NCI-H1930 (cell line): ENCODE measurements at places on chromosomes 2 and 18.

DNA sequence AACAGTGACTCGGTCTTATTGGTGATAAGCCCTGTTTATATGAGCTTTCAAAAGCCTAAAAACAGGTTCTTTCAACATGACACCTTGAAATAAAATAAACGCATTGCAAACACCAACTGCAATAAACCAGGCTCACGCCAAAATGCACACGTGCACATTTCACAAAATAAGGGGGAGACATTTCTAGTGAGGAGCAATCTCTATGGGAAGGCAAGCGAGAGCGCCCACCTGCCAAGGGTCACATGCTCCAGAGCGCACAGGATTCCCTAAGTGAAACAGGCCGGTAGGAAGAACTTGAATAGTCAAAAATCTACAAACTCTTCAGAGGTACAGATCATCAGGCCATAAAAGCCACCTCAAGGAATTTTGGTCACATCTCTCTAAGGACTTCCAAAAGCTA lies 1.9 kb downstream of the PID1 start:
- no peak for DNase-seq

DNA sequence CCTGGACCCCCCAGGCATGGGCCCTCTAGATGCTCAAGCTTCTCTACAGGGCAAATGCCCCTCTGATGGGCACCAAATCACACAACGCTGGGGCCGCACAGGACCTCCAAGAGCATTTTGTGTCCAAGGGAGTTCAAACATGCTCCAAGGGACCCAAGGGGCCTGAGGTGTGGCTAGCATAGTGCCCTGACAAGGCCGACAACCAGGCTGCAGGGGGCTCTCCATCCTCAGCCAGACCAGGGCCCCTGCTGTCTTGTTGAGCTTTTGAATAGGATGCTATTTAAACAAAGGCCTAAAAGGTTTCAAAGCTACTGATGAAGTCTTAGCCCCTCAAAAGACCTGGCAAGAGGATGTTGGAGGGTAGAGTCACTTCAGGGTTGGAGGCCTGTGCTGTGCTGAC lies 33.1 kb downstream of the EN1 start:
- DNase-seq: no peak

- DNase-seq: no peak
Measured at GRCh38 chr2:122748552-122749011, 993.1 kb downstream of the TSN start.

GRCh38 chr18:43777636-43778304 lies 500.5 kb upstream of the SYT4 start:
- no peak for DNase-seq

- no peak for DNase-seq
Measured at GRCh38 chr2:20660506-20661420, 6.2 kb upstream of the GDF7 start.

DNA sequence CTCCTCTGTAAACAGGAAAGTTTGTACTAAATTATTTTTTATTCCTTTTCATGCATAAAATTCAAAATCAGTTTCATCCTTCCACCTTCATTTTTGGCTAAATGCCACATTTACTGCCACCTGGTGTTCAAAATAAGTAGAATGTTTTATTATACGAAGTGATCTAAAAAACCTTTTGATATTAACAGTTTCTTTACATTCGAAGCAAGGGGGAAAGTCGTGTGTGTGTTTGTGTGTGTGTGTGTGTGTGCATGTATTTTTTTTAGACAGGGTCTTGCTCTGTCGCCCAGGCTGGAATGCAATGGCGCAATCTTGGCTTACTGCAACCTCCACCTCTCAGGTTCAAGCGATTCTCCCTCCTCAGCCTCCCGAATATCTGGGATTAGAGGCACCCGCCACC lies 9.0 kb upstream of the SCN9A start:
- no peak for DNase-seq

- DNase-seq: no peak
Measured at GRCh38 chr2:43057026-43057741, 169.2 kb downstream of the ZFP36L2 start.

DNA sequence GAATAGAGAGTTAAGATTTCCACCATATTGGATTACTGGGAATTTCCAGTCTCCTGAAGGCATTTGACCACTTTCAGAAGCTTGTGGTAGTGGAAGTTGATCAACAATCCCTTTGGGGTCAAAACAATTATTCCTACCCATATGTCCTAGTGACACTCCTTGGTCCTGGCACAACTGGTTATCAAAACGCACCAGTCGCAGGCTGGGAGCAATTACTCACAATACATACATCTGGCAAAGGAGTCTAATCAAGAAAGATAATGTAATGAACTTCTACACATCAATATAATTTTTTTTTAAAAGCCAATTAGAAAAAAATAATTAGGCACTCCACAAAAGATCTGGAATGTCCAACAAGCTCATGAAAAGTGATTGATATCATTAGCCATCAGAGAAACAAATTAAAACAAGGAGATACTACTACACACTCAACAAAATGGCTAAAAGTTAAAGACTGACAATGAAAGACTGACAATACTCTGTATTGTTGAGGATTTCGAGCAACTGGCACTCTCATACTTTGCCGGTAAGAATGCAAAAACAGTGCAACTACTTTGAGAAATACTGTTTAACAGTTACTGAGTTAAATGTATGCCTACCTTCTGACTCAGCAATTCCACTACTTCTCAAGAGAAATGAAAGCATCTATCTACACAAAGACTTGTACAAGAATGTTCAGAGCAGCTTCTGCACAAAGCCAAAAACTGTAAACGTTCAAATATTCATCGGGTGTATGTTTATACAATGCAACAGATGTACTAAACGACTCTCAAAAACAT lies 2.0 kb downstream of the INO80C start:
- DNase-seq: no peak

DNA sequence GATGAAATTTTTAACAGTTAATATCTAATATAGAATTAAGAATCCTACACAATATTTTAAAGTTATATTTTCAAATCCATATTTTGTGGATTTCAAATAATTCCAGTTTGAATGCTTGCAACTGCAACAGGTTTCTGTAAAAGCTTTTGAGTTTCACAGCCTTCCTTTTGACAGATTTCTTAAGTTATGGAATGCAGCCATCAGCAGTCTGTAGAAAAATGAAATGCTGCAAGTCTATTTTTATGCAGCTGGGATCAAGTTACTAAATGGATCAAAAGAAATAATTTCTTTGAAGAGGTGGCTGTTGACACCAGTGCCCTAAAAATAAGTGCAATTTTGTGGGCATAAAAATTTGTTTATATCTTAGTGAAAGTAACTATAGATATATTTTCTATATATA lies 657.2 kb downstream of the NRXN1 start:
- DNase-seq: no peak

DNA sequence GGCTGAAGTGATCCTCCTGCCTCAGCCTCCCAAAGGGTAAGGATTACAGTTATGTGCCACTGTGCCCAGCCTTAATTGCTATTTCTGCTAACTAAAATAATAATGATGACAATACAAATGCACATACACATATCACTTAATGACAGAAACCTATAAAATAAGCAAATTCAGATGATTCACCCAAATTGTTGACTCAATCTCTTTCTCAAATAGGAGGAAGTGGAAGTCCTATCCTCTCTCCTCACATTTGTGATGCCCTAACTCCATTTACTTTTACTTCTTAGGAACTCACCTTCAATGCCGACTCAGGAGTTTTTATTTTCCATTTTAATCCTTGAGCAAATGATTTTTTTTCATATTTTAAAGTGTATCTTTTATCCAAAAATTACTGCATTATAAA lies 24.5 kb upstream of the RAPH1 start:
- no peak for DNase-seq

GRCh38 chr2:72961853-72962468 lies 44.6 kb downstream of the EMX1 start:
- DNase-seq: no peak

DNA sequence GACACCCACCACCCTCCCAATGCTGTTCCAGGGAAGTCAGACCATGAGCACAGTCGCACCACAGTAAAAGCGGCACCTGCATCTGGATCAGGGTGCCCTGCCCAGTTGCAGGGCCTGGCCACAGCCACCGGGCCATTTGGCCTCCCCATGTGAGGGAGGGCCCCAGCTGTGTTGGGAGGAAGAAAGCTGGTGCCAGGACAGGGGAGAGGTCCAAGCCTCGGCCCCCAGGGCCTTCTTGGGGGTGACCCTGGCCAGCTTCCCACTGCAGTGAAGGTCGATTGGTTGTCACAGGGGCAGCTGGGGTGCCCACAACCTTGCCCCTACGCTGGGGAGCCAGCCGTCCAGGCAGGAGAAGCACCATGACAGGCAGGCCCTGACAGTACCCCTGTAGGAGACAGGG lies 183.2 kb upstream of the RAB6C start:
- DNase-seq: no peak

GRCh38 chr2:157940024-157940423 lies 63.9 kb upstream of the ACVR1 start:
- DNase-seq: no peak

DNA sequence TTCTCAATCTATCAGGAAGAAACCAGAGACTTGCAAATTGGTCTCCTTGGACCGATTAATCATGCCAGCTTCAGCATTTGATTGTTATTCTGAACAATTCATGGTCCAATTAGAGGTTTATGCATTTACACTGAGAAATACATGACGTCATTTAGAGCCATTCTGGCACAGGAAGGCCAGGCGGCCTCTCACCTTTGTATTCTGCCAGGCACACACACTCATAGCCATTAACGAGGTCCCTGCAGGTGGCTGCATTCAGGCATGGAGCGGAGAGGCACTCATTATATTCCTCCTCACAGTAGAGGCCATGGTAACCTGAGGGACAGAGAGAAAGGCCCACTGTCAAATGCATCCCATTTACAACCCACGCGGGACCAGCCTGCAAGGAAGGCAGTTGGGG lies 146.8 kb upstream of the PID1 start:
- peak; percentile 91 for DNase-seq

- DNase-seq: no peak
Measured at GRCh38 chr2:65686928-65687521, 254.6 kb upstream of the SPRED2 start.

- no peak for DNase-seq
Measured at GRCh38 chr2:106565599-106565998, 78.4 kb downstream of the CD8B2 start.

GRCh38 chr2:24843330-24843860 lies 50.2 kb downstream of the CENPO start:
- DNase-seq: no peak

DNA sequence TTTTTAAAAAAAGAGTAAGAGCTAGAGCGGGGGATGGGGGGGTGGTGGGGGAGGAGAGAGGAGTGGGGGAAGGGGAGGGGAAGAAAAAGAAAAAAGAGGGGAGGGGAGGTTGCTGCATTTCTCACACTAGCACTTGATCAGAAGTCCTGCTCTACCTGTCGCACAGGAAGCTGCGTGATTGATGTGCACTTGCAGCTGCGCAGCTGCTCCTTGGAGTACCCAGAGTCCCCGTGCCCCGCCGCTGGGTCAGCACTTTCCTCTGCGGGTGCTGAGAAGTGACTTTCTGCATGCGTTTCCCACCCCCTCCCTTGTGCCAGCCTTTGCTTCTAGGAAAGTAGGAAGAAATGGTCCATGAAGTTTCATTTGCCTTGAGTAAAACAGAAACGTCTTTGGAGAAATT lies 297.3 kb downstream of the ETAA1 start:
- no peak for DNase-seq

DNA sequence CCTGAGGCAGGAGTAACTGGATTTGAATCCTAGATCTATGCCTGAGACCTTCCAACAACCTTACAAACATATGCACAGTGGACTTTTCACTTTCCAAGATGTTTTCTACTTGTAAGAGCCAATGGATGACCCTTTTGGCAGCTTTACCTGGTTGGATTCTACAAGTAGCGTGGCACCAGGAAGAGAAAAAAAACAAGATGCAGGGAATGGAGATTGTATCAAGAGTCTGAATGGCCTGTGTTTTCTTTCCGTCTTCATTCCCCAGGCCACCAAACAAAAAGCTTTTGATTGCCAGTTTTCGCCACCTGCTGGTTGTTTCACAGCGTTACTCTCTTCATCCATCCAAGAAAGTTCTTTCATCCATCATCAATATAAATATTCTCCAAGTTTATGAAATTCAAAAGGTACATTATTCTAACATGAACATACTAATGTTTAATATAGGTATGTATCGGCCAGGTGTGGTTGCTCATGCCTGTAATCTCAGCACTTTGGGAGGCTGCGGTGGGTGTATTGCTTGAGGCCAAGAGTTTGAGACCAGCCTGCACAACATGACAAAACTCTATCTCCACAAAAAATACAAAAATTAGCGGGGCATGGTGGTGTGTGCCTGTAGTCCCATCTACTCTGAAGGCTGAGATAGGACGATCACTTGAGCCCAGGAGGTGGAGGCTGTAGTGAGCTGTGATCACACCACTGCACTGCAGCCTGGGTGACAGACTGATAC lies 3.5 kb upstream of the BCL2 start:
- DNase-seq: peak; percentile 37

DNA sequence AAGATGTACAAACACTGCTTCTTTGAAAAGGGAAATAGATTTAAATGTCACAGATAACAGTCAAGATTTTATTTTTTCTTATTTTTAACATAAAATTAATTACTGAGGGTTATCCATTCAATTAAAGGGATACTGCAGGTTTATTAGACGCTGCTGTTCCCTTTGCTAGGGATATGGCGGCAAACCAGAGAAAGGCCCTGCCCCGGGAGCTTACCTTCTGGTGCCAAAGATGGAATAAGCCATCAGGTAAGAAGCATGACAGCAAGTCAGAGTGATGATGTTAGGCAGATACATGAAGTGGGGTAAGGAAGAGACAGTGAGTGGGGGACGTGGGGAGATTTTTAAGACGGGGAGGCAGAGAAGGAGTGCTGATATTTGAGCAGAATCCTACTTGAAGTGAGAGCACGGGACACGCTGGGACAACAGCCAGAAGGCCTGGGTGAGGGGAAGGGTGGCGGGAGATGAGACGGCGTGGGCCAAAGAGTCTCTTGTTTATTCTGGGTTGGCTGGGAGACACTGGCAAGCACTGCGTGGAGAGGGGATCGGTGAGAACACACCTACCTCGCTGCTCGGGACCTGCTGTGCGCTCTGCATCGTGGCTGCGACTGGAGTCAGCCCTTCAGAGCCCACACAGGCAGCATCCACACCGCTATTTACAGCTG lies 250.5 kb upstream of the TMEM200C start:
- DNase-seq: no peak

GRCh38 chr2:16608661-16609643 lies 56.7 kb downstream of the CYRIA start:
- peak; percentile 63 for DNase-seq

- DNase-seq: no peak
Measured at GRCh38 chr2:145415151-145415550, 895.2 kb upstream of the ZEB2 start.

DNA sequence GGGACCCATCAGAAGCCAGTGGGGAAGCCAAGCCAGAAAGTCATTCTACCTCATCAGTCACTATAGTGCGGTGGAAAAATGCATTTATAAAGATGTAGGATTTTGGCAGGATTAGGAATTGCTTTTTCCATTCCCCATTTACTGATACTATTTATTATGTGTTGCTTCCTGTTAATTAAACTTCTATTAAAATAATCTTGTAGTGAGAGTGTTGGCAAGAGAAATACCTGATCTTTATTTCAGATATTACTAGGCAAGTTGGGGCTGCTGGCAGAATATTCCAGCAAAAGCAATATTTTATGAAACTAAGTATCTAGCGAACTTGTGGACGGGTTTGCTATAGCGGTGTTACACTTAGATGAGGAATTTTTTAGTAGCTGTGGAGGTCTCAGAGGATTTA lies 23.9 kb upstream of the CDC42EP3 start:
- DNase-seq: no peak
